Brain (organoid and tissue), 16 donors: ENCODE measurements at places on chromosomes 5 and 9.
A peak's percentile ranks its signal among the peaks of the same experiment; 100 is the strongest.

- no peak for DNase-seq
Observed at GRCh38 chr5:172791286-172791685, 20.3 kb upstream of the DUSP1 start.

DNA sequence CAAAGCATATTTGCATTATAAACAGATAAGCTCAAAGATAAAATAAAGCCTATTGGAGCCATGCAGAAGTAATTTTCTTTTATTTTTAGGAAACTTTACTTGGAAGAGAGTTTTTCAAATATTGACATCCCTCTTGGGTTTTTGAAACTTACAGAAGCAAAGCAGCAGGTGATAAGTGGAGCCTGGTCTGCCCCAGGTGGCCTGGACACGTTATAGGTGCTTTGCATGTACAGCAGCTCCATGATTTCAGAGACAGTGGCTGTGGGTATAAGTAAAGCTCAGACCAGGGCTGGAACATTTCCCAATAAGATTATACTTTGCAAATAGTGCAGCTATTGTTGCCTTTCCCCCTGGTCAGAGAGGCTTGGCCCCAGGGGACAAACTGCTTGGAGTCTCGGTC, 51.5 kb downstream of the CCDC192 start:
- DNase-seq, result no peak

DNA sequence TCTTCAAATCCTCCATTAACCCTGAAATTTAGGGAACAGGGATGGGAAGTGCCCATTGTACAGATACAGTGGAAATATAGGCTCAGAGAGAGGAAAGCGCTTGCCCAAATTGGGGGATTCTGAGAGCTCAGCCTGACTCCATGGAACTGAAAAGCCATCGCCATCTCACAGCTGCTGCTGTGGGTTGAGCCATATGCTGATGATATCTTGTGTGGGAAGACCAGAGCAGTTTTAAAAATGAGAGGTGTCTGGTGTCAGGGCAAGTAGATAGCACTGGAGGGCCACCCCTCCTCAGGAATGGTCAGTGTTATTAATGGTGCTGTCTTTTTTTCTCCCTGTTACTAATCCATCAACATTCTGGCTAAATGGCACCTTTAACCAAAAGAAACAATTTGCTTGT, 50.9 kb upstream of the C5orf58 start:
- no peak for DNase-seq

DNA sequence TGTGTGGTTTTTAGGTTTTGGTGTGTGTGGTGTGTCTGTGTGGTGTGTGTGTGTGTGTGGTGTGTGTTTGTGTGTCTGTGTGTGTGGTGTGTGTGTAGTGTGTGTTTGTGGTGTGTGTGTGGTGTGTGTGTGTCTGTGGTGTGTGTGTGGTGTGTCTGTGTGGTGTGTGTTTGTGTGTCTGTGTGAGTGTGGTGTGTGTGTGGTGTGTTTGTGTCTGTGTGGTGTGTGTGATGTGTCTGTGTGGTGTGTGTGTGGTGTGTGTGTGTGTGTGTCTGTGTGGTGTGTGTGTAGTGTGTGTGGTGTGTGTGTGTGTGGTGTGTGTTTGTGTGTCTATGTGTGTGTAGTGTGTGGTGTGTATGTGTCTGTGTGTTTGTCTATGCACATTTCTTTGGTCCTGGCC, 25.0 kb upstream of the NKD2 start:
- no peak for DNase-seq

GRCh38 chr9:6272229-6272598, 56.0 kb upstream of the TPD52L3 start:
- DNase-seq, result no peak

DNA sequence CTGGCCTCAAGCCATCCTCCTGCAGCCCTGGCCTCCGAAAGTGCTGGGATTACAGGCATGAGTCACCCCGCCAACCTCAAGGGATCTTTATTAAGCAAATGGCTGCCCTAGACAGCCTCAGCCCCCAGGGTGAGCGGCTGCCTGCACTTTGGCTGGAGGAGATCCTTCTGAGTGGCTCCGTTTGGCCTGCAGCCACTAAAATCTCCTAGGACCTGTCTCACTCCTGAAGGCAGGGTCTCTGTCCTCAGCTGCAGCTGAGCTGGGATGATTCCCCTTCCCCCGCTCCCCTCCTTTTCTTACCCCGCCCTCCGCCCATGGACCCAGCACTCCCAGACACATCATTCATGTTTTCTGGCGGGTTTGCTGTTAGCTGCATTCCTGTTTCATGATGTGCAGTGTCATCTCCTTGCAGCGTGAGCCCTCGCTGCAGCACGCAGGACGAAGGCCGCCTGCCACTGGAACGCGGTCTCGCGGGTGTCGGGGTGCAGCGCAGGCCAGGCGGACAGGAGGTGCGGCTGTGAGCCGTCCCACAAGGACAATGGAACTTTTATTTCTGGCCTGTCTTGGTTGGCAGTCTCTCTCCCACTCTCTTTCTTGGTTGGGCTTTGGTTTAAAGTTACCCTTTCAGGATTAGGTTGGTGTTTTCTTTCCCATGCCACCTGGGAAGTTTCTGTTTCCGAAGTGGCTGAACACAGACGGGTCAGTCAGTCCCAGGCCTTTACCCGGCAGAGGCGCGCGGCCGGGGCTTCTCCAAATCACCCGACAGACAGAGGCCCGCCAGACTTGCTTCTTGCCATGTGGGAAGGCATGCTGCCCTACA, 137.1 kb downstream of the FOXD1 start:
- peak; percentile 41 for DNase-seq

DNA sequence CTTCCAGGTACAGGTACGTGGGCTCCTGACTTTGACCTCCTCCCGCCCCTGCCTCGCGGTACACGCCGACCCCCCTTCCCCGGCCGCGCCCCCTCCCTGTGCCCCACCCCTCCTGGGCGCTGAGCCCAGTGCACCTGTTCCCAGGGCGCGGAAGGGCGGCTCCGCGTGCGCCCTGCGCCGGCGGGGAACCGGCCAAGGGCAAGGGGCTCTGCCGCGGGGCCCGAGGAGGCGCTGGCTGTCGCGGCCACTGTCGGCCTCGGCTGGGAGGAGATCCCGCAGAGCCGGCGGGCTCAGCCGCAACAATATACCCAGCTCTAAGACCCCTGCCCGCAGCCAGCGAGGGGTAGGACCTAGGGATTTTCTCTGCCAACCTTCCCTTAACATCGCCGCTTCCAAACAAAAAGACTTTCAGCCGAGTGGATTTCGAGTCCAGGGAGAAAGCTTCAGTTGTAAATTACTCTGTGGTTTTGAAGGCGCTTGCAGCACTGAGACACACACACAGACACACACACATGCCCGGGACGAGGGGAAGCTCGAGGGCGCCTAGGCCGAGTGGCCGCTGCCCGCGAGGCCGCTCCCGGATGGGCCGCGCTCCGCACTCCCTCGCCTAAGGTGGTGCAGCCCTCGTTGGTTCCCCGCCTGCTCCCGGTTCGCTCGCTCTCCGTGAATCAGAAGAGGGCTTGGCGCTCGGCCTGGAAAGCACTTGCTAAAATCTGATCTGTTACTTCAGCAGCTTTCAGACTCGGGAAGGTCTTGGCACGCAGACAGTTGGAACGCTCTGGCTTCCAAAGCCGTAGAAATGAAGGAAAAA, 1.2 kb downstream of the FGF18 start:
- peak; percentile 99 for DNase-seq

GRCh38 chr5:56301069-56301468, 67.9 kb upstream of the ANKRD55 start:
- DNase-seq, result no peak

DNA sequence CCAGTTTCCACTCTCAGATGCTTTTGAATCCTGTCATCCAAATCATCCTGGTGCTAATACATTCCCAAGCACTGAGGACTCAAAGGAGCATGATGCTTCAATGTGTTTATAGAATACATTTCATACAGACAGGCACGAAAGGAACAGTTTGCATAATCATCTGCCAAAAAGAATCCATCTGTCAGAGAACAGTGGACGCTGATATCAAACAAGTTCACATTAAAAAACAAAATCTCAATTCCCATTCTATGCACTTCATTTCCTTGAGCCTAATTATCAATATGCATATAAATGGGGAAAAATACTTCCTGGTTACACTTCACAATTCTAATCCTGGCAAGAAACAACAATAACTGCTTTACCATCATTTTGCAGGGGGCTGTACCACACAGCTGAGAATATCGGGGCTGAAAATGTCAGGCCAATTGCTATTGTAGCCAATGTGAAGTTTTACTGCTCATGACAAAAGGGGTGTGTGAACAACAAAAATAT, 125.5 kb upstream of the FAM174A start:
- peak; percentile 37 for DNase-seq

DNA sequence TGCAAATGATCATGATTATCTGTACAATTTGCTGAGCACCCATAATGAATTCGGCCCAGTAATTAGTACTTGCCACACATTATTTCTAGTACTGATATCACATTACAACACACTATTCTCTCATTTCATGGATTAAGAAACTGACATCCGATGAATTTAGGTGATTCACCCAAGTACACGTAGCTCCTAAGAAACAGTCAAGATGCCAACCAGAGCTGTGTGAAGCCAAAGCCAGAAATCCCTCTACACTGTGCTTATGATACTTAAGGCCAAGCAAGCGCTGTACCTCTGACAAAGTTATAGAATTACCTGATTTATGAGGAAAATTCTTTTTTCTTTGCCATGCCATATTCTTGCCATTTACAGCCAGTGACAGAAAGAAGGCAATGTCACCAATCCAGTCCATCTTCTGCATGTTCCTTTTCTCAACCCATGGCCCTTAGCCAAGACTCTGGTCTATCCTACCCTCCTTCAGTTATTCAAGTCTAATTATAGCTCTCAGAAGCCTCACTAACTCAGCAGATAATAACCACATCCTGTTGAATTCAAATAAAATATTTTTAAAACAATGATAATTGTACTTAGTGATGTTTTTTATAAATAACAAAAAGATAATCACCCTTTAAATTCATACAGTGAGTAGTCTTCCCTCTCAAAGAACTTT, 74.3 kb upstream of the PTGER4 start:
- DNase-seq, result no peak

DNA sequence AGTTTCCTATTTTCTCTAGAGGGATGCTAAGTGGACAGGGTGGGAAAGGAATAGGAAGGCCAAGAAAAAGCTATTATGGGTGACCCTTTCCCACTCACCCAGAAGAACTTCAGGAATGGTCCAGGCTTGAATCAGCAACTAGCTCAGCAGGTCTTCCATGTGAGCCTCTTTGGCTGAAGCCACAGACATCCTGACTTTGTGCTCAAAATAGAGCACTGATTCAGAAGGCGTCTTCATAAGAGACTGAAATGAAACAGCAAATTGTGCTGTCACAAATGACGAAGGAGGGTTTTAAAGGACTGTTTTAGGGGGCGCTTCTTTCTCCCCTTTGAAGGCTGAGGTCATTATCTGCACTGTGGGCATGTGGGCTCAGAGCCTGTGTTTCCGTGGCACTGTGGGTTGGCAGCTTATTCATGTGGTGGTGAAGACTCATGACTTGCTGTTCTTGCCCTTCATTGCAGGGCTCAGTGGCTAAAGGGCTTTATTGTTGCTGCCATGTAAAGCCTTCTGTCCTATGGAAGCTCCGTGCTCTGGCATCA, 65.8 kb upstream of the NFIL3 start:
- no peak for DNase-seq

DNA sequence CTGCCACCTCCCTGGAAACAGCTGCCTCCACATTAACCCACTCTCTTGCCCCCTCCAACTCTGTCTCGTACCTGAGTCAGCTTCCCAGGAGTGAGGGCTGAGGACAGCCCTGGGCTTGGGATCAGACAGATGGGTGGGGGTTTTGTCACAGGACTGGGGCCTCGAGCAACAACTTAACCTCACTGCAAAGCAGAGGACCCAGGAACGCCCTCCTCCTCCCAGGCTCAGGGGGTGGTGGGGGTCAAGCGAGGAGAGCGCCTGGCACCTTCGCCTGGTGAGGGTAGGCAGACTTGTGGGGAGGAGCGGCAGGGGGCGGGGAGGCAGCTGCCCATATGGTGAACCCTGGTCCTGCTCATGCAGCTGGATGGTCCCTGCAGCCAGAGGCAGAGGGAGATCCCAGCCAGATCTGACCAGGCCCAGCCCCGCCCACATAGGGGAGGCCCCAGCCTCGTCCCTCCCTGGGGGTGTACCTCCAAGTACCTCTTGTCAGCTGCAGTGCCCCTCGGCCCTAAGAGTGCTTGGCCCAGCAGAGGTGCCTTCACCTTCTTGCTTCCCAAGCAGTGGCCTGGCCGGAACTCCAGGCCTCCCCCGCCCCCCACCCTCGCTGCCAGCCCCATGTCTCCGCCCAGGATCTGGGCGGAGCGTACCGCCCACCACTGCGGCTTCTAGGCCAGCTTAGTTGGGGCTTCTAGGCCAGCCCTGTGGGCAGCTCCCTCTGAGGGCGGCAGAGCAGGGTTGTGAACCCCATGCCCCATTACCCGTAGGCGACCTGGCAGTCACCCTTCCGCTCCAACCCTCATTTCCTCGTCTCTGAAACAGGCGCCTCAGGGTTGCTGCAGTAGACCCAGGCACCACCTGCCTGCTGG, at the start of gene SARDH:
Gene SARDH (minus strand): TSS at position 579 of the 866 bp plus-strand sequence. CDS start 4,179 bp downstream, outside the sequence.
- DNase-seq, result peak; percentile 19

GRCh38 chr5:68646144-68646543, 430.6 kb downstream of the PIK3R1 start:
- no peak for DNase-seq

- no peak for DNase-seq
Observed at GRCh38 chr9:133915534-133916158, 76.5 kb downstream of the VAV2 start.

- no peak for DNase-seq
Observed at GRCh38 chr9:124471761-124472160, 21.5 kb downstream of the ADGRD2 start.

DNA sequence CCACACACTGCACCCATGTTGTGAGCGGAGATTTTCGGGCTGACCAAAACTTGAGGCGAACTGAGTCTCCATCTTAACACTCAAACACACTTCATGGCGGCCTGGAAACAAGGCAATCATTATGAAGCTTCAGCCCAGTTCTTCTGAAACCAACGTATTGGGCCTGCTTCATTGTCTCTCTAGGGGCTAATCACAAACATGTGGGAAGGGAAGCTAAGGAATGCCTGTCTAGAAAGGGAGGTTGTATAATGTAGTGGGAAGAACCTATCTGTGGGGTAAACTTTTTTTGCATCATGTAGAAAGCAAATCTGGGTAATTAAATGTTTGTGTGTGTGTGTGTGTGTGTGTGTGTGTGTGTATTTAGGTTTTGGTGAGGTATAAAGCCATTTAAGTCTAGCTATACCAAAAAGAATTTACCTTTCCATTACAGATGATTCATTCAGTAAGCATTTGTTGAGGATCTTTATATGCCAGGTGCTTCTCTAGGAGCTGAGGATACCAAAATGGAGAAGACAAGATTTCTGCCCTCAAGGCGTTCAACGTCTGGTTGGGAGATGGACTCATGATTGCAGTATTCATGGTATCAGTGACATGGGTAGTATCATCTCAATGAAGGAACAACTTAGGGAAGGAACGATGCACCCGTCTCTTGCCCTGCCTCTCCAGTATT, 29.4 kb downstream of the SLC1A3 start:
- no peak for DNase-seq

- peak; percentile 74 for DNase-seq
Observed at GRCh38 chr5:98637557-98637956, 135.9 kb upstream of the RGMB start.

GRCh38 chr5:34576891-34577666, 79.0 kb upstream of the RAI14 start:
- no peak for DNase-seq

- DNase-seq, result no peak
Observed at GRCh38 chr5:21739096-21739495, 1114.0 kb downstream of the CDH12 start.
